Bronchial smooth muscle cell (primary cell): ENCODE measurements at places on chromosomes 1 and 21. TPM values are rescaled to one million over a fixed set of nuclear protein-coding genes. Genes with fewer than 3 reads are reported as not detected.

The SLAMF9 gene
- not detected in 2 replicates for total RNA-seq

The SYT6 gene
- total RNA-seq, result not detected in 2 replicates

The PYHIN1 gene
- total RNA-seq, result not detected in 2 replicates

The THRAP3 gene
- 43.3 and 72.5 TPM in 2 replicates for total RNA-seq

The MMEL1 gene
- 0.16 and 0.26 TPM in 2 replicates for total RNA-seq

The KPRP gene
- not detected in 2 replicates for total RNA-seq

The AADACL4 gene
- 0.09 TPM in 1 of 2 replicates, not detected in the other for total RNA-seq

The ANKRD34A gene
- 0.09 and 0.32 TPM in 2 replicates for total RNA-seq

The GSTM2 gene
- total RNA-seq, result 33.7 and 43.5 TPM in 2 replicates

The OR2T11 gene
- total RNA-seq, result not detected in 2 replicates

The LENEP gene
- total RNA-seq, result 0.60 TPM in 1 of 2 replicates, not detected in the other

The GJA8 gene
- total RNA-seq, result not detected in 2 replicates

The TMEM59 gene
- 356 and 527 TPM in 2 replicates for total RNA-seq

The INKA2 gene
- 0.63 and 0.77 TPM in 2 replicates for total RNA-seq

The KANK4 gene
- under 0.01 TPM in 1 of 2 replicates, not detected in the other for total RNA-seq
